Adrenal gland (tissue), 19 donors: ENCODE measurements at places on chromosomes 12 and 14. TPM values are rescaled to one million over a fixed set of nuclear protein-coding genes. Genes with fewer than 3 reads are reported as not detected.

- H3K4me3 ChIP-seq, result no peak overlapping the region
- H3K4me1 ChIP-seq, result no peaks in the 10 kb centered on the region
- no peak overlapping the region for H3K27ac ChIP-seq
- H3K27me3 ChIP-seq, result no peaks in the 10 kb centered on the region
Observed at GRCh38 chr12:130595566-130595965, 120.5 kb downstream of the RIMBP2 start.

DNA sequence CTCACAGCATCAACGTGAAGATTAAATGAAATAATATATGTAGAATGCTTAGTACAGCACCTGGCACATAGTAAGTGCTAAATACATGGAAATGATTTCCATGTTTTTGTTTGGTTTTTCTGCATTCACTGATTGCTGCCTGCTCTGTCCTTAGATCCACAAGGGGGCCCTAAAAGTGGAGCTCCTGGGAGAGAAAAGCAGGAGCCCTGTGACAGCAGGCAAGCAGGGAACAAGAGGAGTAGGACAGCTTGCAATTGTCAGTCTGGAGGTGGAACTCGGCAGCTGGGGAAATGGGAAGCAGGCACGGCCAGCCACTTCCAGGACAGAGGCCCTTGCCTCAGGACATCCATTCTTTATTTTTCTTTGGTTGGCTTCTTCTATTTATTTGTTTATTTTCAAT is 292.9 kb downstream of the BMP4 start:
- H3K27me3 ChIP-seq, result no peaks in the 10 kb centered on the region
- no peak overlapping the region for H3K4me3 ChIP-seq
- DNase-seq, result no peak
- H3K36me3 ChIP-seq, result no peaks in the 10 kb centered on the region
- no peak overlapping the region for H3K27ac ChIP-seq

- H3K27ac ChIP-seq, result no peak overlapping the region
- peaks cover 6% of the 10 kb centered on the region for H3K4me1 ChIP-seq
- no peaks in the 10 kb centered on the region for H3K36me3 ChIP-seq
- H3K27me3 ChIP-seq, result no peaks in the 10 kb centered on the region
Observed at GRCh38 chr14:80940146-80940545, 1.4 kb downstream of the CEP128 start.

The MFAP5 gene
- total RNA-seq, result 23.0 TPM

DNA sequence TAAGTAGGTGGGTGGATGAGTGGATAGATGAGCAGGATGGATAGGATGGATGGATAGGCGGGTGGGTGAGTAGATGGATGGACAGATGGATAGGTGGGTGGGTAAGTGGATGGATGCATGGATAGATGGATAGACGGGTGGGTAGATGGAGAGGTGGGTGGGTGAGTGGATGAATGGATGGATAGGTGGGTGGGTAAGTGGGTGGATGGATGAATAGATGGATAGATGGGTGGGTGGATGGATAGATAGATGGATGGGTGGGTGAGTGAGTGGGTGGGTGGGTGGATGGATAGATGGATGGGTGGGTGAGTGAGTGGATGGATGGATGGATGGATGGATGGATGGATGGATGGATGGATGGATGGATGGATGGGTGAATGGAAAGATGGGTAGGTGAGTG is 221.7 kb upstream of the NOS1 start:
- H3K4me3 ChIP-seq, result no peak overlapping the region
- no peak overlapping the region for H3K27ac ChIP-seq
- no peaks in the 10 kb centered on the region for H3K36me3 ChIP-seq
- H3K27me3 ChIP-seq, result peaks cover 16% of the 10 kb centered on the region
- no peak for DNase-seq
- H3K4me1 ChIP-seq, result no peaks in the 10 kb centered on the region

GRCh38 chr12:47419497-47419896 is 286.3 kb downstream of the RPAP3 start:
- H3K4me1 ChIP-seq, result no peaks in the 10 kb centered on the region
- DNase-seq, result no peak

GRCh38 chr12:65319688-65320200 is 41.3 kb downstream of the MSRB3 start:
- H3K36me3 ChIP-seq, result no peaks in the 10 kb centered on the region
- H3K4me3 ChIP-seq, result no peak overlapping the region
- no peak overlapping the region for H3K27ac ChIP-seq
- no peaks in the 10 kb centered on the region for H3K27me3 ChIP-seq
- DNase-seq, result no peak

- H3K4me3 ChIP-seq, result no peak overlapping the region
- no peak for DNase-seq
- H3K27ac ChIP-seq, result no peak overlapping the region
Observed at GRCh38 chr12:49389387-49389703, 22.1 kb downstream of the SPATS2 start.

DNA sequence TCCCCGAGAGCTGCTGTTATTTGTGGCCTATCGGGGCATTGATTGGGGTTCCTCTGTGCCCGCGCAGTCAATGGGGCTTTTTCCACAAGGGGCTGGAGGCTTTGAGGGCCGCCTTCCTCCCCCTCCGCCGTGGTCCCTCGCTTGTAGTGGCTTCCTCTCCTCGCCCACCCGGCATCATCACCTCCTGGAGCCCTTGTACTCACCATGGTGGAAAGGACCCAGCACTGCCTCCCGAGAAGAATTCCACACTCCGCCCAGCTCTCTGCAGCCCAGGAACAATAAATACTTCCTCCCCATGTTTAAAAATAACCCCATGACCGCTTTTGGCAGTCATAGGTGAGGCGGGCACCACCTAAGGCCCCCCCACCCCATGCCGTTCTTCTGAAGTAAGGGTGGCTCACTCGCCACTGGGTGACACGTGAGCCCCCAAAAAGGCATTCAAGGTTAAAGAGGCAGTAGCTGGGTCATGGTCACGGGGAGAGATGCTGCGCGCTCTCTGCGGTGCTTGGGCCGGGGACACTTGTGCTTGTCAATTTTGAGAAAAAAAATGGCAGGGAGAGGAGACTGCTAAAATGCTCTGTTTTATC is at the start of gene MYL2:
TSS of gene MYL2 (minus strand) at position 256 of the 587 bp plus-strand sequence. CDS start at position 206, 50 bp downstream.
- no peaks in the 10 kb centered on the region for H3K36me3 ChIP-seq
- H3K27ac ChIP-seq, result no peak within 1 kb of the TSS
- DNase-seq, result no peak
- H3K4me1 ChIP-seq, result no peaks in the 10 kb centered on the region

DNA sequence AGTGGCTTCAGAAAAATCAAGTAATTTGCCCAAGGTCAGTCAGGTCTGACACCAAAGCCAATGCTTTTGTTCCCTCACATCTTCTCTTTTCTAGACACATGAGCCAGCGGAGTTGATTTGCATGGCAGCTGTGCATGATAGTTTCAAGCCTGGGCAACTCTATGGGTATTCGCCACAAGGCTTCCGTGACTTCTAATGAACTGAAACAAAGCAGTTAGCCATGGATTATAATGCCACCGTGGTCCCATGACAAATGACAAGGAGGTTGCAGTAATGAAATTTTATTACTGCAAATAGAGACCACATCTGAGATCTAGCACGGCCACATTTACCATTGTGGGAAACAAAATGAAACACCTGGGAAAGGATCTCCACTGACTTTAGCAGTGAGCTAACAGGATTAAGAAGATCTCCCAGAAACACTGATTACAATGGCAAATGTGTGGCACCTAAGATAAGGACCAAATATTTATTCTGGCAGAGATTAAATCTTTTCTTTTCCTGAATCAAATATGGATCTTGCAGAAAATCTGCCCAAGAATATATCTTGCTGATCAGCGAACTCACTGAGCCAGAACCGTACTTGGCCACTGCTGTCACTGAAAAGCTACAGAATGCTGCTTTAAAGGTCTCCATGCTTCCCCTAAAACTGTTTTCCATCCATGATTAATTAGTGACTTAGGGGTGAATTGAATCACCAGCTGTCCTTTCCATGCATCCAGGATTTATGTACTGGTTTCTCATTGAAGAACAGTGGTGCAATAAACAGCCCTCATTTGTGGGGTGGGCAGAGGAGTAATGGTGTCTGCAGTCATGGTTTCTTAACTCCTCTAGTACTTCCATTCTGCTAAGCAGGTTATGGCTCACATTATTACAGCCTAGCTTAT is 551.0 kb downstream of the DIO2 start:
- no peaks in the 10 kb centered on the region for H3K36me3 ChIP-seq
- no peak for DNase-seq
- H3K4me1 ChIP-seq, result no peaks in the 10 kb centered on the region
- no peak overlapping the region for H3K4me3 ChIP-seq
- H3K27me3 ChIP-seq, result no peaks in the 10 kb centered on the region

The FSCB gene
- total RNA-seq, result not detected

The EID3 gene
- total RNA-seq, result 2.9 TPM

DNA sequence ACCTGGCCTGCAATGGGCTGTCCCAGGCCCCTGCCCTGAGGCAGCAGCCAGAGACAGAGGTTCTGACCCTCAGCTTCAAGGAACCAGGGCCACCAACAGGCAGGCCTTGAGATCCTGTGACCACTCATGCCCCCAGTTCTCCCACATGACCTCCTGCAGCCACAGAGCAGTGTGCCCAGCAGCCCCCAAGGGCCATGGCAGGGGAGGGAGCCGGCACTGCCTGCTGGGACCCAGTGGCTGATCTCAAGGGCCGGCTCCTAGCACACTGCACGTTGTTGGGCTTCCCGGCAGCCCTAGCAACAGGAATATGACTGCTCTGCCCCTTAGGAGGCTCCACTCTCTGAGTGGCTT is 14.8 kb downstream of the DEGS2 start:
- no peaks in the 10 kb centered on the region for H3K36me3 ChIP-seq
- DNase-seq, result no peak
- H3K27me3 ChIP-seq, result no peaks in the 10 kb centered on the region
- H3K4me1 ChIP-seq, result no peaks in the 10 kb centered on the region
- H3K27ac ChIP-seq, result no peak overlapping the region

DNA sequence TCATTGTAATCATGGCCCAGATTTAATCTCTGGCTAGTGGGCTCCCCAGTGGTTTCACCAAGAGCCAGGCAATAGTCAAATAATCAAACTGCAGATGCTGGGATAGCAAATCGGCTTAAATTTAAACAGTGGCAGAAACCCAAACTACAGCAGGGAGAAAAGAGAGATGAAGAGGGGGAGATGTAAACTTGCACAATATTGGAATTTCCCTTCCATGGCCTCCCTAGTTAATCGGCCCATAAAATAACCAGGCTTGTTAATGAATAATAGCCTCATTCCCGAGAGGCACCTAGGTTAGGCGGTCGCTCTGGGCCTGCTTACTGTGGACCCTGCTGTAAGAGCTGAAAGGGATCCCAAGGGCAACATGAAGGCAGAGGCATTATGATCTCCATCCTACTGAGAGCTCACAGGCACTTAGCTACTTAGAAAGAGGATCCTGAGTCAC is 116.2 kb downstream of the NUAK1 start:
- no peak for DNase-seq
- H3K4me3 ChIP-seq, result no peak overlapping the region
- no peaks in the 10 kb centered on the region for H3K36me3 ChIP-seq
- no peak overlapping the region for H3K27ac ChIP-seq

The ALX1 gene
- not detected for total RNA-seq

DNA sequence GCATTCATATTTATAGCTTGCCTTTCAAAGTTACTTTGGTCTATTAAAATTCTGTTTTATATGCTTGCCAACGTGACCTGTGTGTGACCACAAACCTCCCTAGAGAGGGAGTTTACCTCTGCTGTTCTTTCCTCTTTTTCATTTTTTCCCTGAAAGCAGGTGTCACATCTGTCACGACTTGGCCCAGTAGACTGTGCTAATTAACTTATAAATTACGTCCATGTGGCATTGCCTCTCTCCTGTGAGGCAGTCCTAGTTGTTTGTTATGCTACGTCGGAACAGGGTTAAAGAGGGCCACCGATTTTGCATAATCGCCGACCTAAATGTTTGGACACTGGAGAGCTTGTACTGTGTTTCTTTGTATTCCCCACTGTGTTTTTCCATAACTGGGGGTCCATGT is 343.9 kb upstream of the FLRT2 start:
- no peak for DNase-seq

DNA sequence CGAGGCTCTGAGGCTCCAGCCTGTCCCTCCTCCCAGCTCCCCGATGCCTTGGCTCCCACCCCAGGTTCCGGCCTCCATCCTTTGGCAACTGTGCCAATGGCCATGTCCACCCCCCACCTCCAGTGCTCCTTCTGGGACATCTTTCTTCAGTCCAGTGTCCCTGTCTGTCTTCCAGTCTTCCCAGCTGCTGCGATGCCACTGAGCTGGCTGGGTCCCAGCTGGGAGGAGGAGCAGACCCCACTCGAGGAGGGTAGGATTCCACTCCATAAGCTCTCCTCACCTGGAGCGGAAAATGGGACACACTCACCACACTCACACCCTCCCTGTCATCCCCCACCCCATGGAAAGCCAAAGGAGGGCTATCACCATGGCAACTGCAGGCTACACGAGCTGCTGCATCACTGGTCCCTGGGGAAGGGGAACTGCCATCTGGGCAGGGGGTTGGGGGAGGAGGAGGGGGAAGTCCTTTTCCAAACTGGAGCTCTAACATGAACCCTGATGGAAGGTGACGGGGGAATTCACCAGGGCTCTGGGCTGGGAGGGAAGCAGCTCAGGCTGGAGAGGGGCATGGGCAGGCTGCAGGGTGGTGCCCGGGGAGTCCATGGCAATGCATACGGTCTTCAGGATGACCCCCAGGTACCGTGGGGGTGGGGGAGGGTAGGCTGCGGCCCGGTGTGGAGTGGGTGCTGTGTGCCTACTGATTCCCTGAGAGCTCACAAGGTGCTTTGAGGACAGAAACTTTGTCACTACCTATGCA is 94.3 kb downstream of the LRRC74A start:
- peak overlapping the region; percentile 92 for H3K27ac ChIP-seq
- DNase-seq, result peak; percentile 53
- no peaks in the 10 kb centered on the region for H3K27me3 ChIP-seq
- H3K4me1 ChIP-seq, result peaks cover 44% of the 10 kb centered on the region

DNA sequence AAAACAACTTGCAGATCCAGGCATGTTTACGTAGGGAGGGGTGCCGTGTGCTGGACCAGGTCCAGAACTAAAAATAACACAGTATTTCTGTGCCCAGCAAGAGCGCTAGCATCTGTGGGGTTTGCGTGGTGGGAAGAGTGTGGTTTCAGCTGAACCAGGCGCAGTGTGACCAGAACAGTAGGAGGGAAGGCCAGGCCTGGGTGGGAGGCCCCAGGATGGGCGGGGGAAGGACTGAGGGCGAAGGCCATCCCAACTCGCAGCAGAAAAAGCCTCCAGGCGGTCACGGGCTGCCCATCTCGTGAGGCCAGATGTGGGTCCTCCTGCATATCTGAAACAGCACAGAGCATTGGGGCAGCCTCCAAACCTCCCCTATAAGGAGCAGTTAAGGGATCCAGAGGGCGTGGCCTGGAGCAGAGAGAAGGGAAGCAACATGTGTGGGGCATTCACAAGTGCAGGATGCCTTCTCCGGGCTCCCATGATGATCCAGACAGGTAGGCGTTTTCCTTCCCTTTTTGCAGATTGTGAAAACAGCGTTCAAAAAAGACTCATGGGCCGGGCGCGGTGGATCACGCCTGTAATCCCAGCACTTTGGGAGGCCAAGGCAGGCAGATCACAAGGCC is 17.8 kb upstream of the CD9 start:
- DNase-seq, result peak; percentile 50
- H3K4me3 ChIP-seq, result no peak overlapping the region
- no peak overlapping the region for H3K27ac ChIP-seq
- no peaks in the 10 kb centered on the region for H3K36me3 ChIP-seq
- H3K4me1 ChIP-seq, result peaks cover 45% of the 10 kb centered on the region

The FBXW8 gene
- total RNA-seq, result 14.1 TPM

GRCh38 chr14:64773046-64773445 is 68.8 kb downstream of the PLEKHG3 start:
- no peaks in the 10 kb centered on the region for H3K4me1 ChIP-seq
- H3K27ac ChIP-seq, result no peak overlapping the region

GRCh38 chr14:71583194-71583593 is 349.0 kb upstream of the RGS6 start:
- H3K36me3 ChIP-seq, result no peaks in the 10 kb centered on the region
- no peak overlapping the region for H3K4me3 ChIP-seq
- H3K4me1 ChIP-seq, result peaks cover 14% of the 10 kb centered on the region
- no peak for DNase-seq
- H3K27me3 ChIP-seq, result no peaks in the 10 kb centered on the region

The AQP5 gene
- 0.30 TPM for total RNA-seq
